ENCODE measurements at places on chromosomes 5 and 9. TPM values are rescaled to one million over a fixed set of nuclear protein-coding genes. Genes with fewer than 3 reads are reported as not detected.

The FAM170A gene
- total RNA-seq, result 0.25 TPM

The GKAP1 gene
- total RNA-seq, result 3.5 TPM

GRCh38 chr9:26296910-26297572 is 595.6 kb downstream of the CAAP1 start:
- H3K27me3 ChIP-seq, result no peaks in the 10 kb centered on the region
- no peaks in the 10 kb centered on the region for H3K4me1 ChIP-seq
- no peaks in the 10 kb centered on the region for H3K36me3 ChIP-seq
- no peak for DNase-seq
- no peak overlapping the region for H3K27ac ChIP-seq

DNA sequence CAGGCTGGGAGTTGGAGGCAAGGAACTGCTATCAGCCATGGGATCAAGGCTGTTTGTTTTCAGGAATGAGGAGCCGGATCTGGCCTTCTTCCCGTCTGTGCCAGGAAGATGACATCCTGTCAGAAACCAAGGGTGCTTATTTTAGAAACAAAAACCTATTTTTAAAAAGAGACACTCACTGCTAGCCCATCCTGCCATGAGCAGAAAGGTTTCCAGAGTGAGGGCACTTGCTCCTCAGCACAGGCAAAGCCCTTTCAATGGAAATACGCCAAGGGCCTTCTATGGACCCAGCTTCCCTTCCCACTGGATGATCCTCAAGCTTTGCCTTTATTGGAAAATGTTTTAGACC is 132.6 kb upstream of the FSTL4 start:
- no peak overlapping the region for H3K4me3 ChIP-seq
- H3K4me1 ChIP-seq, result no peaks in the 10 kb centered on the region
- no peaks in the 10 kb centered on the region for H3K36me3 ChIP-seq
- no peak for DNase-seq
- no peak overlapping the region for H3K27ac ChIP-seq

DNA sequence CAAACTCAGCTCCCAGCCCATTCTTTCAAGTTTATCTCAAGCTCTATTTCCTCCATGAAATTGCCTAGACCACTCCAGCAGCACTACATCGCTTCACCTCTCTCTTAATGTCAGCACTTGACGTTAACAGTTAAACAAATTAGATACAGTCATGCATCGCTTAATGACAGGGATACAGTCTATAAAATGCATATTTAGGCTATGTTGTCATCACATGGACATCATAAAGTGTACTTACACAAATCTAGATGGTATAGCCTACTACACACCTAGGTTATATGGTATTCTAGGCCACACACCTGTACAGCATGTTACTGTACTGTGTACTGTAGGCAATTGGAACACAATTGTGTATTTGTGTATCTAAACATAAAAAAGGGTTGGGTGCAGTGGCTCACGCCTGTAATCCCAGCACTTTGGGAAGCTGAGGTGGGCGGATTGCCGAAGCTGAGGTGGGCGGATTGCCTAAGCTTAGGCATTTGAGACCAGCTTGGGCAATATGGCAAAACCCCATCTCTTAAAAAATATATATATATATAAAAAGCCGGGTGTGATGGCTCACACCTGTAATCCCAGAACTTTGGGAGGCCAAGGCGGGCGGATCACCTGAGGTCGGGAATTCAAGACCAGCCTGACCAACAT is 13.4 kb upstream of the PCSK5 start:
- H3K4me3 ChIP-seq, result no peak overlapping the region
- DNase-seq, result no peak
- H3K27ac ChIP-seq, result no peak overlapping the region
- H3K36me3 ChIP-seq, result no peaks in the 10 kb centered on the region

DNA sequence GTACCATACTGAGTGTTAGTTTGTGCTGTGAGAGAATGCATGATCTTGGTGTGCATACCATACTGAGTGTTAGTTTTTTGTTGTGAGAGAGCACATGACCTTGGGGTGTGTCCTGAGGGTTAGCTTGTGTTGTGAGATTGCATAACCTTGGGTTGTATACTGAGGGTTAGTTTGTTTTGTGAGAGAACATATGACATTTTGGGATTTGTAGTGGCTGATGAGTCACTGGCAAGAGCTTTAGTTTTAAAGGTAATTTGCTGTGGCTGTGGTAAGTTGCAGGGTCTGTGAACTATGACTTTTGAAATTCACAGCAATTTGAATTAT is 1068.3 kb upstream of the EDIL3 start:
- H3K4me3 ChIP-seq, result no peak overlapping the region
- H3K27me3 ChIP-seq, result no peaks in the 10 kb centered on the region
- no peak overlapping the region for H3K27ac ChIP-seq
- H3K36me3 ChIP-seq, result no peaks in the 10 kb centered on the region
- DNase-seq, result no peak
- H3K4me1 ChIP-seq, result no peaks in the 10 kb centered on the region

All from liver (tissue), 10 donors.